Stimulated activated CD8-positive, alpha-beta memory T cell treated with anti-CD3 and anti-CD28 coated beads, Interleukin-7, amount 100 ng/mL, for 48 hours (primary cell): ENCODE measurements at places on chromosomes 11 and 22.

GRCh38 chr11:126132319-126132718, 69.7 kb upstream of the CDON start:
- no peak for DNase-seq

- DNase-seq: no peak
Measured at GRCh38 chr22:24305260-24305692, 34.6 kb downstream of the SPECC1L start.

DNA sequence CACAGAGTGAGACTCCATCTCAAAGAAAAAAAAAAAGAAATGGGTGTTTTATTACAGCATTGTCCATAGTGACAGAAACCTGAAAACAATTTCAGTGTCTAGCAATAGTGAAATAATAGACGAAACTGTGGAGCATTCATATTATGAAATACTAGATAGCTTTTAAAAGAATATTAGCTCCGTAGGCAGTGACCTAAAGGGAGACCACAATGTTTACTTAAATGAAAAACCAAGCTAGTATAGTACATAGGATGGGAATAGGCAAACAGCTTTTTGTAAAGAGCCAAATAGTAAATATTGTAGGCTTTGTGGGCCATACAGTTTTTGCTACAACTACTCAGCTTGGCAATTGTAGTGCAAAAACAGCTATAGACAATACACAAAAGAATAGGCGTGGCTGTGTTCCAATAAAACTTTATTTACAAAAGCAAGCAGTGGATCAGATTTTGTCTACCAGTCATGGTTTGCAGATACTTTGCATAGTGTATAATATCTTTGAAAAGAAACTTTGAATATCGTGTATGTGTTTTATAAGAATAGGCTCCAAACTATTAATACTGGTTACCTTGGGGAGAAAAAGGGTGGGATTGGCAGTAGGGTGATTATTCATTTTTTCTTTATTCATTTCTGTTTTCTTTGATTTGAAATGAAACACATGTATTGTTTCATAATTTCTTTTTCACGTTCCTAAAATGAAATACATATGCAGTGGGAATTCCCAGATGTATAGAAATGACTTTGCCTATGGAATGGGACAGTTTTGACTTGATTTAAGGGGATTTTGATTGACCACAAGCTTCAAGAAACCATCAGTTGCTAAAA, 50.7 kb downstream of the PRR5L start:
- DNase-seq: no peak

DNA sequence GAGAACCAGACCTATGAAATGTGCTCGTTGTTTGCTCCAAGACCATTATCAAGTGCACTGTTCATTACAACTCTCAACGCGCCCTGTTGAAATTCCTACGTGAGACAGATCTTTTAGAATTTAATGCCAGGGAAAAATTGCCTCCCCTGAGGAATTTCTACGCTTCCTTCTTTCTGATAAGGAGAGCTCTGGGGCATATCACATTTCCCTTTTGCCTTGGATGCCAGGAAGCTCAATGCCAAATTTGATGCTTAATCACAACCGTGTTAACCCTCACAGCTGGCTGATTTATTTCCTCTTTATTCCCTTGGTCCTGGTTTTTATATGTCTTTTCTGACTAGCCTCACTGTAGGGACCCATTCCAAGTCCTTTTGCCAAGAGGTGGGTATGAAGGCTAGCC, 109.4 kb downstream of the MICAL2 start:
- DNase-seq: no peak

GRCh38 chr22:23903328-23903971, 9.3 kb downstream of the MIF start:
- no peak for DNase-seq

DNA sequence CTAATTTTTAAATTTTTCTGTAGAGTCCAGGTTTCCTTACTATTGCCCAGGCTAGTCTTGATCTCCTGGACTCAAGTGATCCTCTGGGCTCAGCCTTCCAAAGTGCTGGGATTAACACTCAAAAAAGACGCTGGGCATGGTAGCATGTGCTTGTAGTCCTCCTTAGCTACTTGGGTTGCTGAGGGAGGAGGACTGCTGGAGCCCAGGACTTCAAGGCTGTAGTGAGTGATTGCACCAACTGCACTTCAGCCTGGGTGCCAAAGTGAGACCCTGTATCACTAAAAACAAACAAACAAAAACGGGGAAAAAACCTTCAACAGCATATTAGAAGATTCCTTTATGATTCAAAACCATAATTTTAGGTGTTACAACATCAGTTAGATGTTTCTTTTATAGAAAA, 44.6 kb downstream of the RSF1 start:
- no peak for DNase-seq

DNA sequence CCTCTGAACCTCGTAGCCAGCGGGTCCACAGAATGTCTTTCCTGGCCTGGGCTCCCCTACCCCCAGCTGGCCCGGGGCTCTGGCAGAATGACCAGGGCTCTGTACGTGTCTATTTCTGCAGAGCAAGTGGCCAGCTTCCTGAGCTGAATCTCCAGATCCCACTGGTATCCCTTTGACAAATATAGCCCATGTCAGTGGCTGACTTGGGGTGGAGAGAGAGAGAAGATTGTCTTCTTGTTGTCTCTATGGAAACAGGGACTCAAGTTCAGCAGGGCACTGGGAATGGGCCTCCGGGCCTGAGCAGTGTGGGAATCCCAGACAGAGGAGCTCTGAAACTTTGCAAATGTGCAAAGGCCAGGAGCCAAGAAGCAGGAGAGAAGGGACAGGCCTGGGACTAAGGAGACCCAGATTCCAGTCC, 33.9 kb downstream of the ANO1 start:
- no peak for DNase-seq

DNA sequence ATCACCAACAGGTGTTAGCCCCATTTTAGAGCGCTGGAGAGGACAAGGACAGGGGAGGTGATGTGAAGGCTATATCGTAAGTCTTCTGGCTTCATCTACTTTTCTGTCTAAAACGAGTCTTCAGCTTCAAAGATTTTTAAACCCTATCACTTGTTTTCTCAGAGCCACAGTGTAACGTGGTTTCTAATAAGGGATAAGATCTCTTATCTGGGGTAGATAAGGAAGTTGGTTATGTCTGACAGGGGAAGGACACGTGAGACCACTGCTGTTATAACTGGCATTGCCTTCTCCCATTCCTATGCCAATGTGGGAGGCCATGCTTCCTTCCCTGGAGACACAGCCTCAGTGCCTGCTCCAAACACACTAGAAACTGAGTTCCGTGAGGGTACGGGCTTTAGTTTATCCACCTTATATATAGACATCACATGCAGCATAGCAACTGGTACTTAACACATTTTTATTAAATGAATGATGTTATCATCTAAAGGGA, 39.3 kb downstream of the LARGE2 start:
- no peak for DNase-seq

DNA sequence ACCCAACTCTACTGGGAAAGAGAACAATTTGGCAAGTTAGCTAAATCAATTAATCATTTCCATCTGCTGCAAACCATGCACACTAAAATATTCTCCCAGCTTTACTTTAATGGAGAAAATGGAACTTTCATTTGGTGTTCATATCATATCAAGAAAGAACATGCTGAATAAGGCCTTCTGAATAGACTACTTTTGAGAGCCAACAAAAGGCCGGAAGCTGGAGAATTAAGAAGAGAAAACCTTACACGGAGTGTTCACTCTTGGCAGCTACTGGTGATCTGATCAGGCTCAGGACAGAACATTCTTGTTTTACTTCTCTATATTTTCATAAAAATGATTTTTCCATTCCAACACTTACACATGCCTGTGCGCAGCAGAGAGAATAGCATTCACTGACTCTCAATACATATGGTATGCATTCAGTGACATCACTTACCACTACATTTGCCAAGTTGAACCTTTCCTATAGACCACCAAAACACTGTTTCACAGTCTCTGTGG, 165.3 kb downstream of the TTC28 start:
- DNase-seq: no peak

GRCh38 chr11:86244063-86244521, 461 bp upstream of the EED start:
- DNase-seq: peak; percentile 76

DNA sequence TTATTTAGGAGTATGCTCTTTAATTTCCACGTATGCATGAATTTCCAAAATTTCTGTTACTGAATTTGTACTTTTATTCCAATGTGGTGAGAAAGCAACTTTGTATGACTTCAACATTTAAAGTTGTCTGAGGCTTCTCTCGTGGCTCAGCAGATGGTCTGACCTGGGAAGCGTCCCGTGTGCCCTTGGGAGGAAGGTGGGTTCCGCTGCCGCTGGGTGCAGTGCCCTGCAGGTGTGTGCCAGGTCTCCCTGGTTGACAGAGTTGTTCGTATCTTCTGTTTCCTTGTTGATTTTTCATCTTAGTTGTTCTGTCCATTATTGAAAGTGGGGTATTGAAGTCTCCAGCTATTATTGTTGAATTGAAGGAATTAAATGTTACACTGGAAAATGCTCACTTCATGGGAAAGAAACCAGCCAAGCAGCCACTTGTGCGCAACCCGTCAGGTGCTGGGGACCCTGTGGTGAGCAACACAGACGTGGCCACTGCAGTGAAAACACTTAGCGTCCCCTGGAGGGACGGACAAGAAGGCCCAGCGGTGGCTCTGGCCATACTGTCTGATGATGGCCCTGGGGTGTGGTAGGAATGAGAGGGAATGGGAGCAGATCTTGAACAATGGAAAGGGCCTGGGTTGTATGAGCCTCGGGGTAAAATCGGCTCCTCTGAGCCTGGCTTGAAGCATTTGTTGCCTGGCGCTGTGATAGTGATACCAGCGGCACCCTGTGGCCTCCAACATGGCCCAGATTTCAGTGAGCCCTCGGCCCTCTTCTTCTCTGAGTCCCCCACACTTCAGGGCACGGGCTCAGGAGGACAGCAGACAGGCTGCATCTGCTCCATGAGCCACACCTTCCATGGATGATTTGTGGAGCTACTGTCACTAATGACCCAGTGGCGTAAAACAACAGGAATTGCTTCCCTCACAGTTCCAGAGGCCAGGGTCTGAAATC, 31.5 kb upstream of the KRTAP5-7 start:
- no peak for DNase-seq

DNA sequence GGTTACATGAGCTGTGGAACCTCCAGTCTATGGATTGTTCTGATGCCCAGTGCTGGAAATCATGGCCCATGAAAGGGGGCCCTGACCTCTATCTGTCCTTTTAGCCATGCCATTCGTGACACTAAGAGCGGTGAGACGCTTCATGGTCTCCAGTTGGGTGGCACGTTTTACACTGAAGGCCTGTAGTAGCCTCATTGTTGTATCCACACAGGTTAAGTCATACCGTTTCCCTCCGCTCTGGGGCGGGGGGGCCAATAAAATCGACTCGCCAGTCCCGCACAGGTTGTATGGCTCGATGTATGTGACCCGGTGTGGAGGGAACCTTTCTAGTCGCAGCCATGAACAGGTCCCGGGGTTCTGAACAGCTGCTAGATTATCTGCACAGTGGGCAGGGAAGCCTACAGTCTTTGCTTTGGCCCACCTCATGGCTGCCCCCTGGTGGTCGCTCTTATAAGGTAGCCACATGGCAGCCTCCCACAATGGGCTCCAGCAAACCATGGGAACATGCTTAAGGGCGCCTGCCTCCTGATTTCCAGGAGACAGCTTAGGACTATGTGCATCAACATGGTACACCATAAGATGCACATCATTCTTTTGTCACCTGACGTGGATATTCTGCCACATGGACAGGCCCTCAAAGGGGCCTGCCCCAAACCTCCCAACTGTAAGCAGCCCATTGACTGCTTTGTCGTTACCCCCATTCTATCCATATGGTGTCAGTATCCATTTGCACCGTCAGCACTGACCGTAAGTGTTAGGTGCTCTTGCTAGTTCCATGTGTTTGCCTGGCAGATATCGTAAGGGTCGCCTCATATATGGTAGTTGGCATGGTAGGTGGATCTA, 19.7 kb upstream of the APOL3 start:
- DNase-seq: peak; percentile 46

- no peak for DNase-seq
Measured at GRCh38 chr11:47383071-47383470, 4.7 kb upstream of the SPI1 start.

DNA sequence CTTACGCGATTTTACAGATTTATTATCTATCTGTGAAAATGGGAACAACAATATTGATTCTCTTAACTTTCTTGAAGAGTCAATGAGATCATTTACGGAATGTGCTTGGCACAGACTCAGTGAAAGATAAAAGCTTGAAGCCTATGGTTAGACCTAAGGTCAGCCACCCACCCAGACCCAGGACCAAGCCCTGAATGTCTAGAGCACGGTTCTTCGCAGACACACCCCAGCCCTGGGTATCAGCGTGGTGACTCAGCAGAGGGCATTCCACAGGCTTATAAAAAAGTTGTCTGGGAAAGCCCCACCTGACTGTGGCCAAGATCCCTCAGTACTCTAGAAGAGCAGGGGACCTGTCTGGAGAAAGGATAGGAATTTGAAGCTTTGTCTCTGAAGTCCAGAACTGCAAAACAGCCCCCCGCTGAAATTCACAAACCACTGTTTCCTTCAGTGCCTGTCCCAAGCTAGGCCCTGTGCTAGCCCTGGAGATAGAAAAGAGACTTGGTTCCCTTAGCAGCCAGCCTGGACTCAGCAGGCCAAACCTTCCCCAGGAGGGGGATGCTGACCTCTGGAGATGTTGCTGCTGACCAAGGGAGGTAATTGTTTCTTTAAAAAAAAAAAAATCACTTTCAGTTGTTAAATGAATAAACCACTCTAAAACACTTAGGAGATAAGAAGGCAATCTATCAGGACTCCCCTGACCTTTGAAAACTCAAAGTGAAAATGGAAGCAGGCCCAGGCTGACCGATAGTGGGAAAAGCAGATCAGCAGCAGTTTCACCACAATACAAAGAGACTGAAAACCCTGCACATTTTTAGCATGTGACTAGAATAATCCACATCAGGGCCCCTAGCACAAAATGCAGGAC, 114.0 kb downstream of the ABTB2 start:
- peak; percentile 62 for DNase-seq

- no peak for DNase-seq
Measured at GRCh38 chr22:27399161-27399560, 402.4 kb downstream of the MN1 start.

GRCh38 chr22:41919357-41920224, 4.7 kb upstream of the SHISA8 start:
- DNase-seq: no peak

- DNase-seq: no peak
Measured at GRCh38 chr11:19430346-19430745, 189.6 kb upstream of the E2F8 start.

- no peak for DNase-seq
Measured at GRCh38 chr22:20639750-20640149, 132.3 kb downstream of the MED15 start.

DNA sequence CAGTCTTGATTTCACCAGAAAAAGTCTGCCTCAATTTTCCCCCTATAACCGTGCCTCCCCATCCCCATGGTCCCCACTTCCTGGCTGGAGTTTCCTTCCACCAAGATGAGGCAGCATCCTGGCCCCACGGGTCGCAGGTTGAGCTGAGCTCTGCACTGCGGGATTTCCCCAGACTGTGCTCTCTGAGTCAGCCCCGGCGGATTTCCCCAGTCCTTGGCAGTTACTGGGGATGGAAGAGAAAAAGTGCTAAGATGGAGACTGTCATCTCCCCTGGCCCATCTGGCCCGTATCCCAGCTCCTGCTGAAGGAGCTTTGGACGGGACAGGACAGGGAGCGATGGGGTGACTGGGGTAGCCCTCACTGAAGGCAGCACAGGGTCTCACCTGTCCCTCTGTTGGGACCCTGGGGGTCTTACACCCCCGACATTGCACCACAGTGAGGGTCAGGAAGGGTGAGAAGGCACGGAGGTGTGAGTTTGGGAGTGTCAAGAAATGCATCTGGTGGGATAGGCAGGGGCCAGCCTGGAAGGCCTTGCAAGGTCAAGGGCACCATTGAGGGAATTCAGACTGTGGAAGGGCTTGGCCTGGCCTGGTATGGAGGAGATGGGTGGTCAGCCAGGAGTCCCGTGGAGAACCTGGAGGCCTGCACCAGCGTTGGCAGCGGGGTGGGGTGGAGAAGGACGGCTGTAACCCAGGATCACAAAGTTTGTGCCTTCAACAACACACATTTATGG, 36.5 kb downstream of the NADSYN1 start:
- DNase-seq: peak; percentile 34
